ENCODE measurements at places on chromosomes 5 and 9. TPM values are rescaled to one million over a fixed set of nuclear protein-coding genes. Genes with fewer than 3 reads are reported as not detected.

EGFL7 gene
- total RNA-seq = 27.0 TPM

CDH9 gene
- total RNA-seq = 0.25 TPM

IRX4 gene
- total RNA-seq = 2.3 TPM

NPR3 gene
- total RNA-seq = 3.0 TPM

AFF4 gene
- 37.3 TPM for total RNA-seq

FAM81B gene
- total RNA-seq = not detected

DDX4 gene
- total RNA-seq = not detected

PCDHA1 gene
- 0.16 TPM for total RNA-seq

ZDHHC11 gene
- total RNA-seq = 0.25 TPM

ZNF454 gene
- 2.9 TPM for total RNA-seq

SLC9A3 gene
- 3.4 TPM for total RNA-seq

SNCB gene
- total RNA-seq = not detected

PPP3R2 gene
- total RNA-seq = not detected
